Fibroblast of villous mesenchyme (primary cell): ENCODE measurements at places on chromosomes 11 and 22.

DNA sequence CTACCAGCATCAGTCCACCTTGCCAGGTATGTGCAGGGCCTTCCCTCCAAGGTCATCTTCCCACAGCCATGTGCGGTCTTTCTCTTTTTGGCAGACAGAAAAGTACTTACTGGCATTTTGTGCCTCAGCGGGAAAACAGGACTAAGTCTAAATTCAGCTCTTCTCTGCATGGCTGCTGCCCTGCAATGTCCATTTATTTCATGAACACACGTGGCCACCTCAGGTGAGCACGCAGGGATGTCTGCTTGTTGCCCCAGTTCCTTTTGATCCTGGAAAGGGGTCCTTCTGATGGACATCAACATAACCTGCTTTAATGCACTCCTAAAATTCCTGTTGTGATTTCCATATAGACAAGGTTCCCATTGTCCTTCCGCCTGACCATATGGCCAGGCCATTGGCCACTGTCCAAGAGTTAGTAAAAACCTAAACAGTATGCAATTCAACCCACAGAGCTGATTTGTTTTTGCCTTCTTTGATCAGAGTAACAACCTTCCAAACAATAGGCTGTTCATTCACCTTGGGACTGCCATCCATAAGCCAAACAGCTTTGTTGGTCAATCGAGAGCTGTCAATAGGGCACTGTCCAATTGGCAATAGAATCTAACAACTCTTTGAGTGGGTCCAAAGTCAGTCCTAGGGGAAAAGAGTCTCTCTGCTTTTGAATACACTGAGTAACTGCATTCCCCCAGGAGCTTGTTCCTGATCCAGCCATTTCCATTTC, 5.9 kb downstream of the TREH start:
- no peak for DNase-seq

DNA sequence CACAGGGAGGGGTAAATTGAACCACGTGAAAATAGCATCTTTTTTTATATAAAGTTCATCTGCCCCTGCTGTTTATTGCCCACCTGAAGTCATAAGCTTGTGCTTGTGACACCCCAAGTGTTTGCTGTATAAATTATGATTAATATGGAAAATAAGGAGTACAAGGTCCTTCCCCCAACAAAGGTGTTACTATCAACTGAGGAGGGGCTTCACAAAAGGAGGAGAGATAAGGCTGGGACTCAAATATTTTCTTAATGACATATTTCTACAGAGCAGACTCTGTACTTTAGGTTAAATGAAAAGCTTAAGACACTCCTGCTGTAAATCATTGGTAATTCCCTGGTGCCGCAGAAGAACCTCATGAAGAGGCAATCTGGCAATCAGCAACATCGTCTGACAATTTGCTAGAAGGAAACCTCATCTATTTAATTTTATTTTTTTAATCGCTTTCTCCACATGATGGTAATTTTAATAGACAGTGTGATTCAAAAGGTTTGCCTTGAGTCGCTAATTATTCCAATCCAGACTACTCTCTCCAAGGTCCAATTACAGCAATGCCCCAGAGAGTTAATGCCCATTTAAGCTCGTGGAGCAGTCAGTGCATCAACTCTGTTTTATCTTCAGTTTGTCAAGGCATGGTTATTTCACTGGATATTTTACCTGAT, 1432.4 kb downstream of the FAM181B start:
- DNase-seq, result no peak

DNA sequence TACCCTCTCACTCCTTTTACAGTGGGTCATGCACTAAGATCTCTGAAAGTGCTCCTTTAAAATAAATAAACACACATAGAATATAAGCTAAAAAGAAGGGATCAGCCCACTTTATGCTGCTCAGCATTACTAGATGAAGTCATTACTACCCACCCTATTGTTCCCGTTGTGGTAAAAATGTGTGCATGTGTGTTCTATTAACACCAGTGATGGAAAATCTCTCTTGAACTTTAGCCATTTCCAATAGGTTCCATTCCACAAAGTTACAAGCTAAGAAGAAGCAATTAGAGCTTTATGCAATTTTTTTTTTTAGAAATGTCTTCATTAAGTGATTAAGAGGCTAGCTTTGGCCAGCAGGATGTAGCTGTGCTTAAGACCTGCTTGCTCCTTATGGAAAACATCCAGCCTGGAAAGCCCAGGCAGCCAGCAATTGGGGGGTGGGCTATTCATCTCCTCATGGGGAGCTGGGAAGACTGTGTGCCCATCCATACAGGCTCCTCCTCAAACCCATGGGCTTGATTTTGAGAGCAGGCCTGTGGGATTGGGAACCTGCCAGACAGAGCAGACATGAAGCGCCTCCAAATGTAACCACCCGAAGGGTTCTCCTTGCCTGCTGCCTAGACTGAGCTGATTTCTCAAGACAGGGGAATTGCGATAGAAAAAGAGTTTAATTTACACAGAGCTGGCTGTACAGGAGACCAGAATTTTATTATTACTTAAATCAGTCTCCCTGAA, 92.9 kb upstream of the PARVA start:
- peak; percentile 73 for DNase-seq

DNA sequence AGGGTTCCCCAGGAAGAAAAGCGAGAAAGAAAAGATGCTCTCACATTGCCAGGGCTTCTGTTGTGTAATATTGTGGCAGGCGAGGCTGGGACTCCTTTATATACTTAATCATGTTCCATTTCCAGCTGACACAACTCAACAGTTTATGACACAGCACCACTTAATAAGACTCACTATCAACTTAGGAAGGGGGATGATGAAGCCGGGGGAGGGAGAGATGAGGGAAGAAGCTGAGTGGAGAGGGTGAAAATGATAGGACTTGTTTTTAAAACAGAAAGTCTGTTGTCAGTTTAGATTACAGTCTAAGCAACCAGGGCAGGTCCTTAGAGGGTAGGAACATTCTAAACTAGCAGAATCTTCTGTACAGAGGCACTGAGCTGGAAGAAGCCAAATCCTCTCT, 397.0 kb downstream of the NXPE2 start:
- no peak for DNase-seq

DNA sequence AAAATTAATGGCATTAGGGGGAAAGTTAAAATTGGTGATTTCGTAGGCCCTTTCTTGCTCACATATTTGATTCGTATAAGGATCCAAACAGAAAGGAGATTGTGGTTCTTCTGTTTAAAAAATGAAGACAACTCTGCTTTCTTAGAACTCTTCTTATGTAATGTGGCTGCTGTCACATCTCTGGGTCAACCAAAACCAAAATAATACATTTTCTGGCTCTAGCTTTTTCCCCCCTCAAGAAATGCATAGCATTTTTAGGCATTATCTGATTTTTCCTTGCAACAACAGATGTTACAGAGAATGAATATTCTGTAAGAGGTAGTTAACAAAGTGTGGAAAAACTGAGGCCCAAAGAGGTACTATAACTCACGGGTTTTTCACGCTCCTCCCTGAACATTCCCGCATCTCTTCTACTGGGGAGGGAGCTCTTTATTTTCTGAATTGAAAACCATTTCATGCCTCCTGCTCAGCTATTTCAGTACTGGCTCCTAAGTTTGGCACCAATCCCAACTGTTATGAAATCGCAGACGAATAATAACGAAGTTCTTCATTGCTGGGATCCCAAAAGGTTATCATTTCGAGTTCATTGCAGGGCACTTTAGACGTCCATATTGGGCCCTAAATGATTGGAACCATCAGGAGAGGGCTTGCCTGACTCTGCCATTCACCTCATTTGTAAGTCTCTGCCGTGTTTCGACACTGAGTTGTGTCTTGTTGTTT, 17.1 kb downstream of the GRAP2 start:
- DNase-seq, result peak; percentile 8

DNA sequence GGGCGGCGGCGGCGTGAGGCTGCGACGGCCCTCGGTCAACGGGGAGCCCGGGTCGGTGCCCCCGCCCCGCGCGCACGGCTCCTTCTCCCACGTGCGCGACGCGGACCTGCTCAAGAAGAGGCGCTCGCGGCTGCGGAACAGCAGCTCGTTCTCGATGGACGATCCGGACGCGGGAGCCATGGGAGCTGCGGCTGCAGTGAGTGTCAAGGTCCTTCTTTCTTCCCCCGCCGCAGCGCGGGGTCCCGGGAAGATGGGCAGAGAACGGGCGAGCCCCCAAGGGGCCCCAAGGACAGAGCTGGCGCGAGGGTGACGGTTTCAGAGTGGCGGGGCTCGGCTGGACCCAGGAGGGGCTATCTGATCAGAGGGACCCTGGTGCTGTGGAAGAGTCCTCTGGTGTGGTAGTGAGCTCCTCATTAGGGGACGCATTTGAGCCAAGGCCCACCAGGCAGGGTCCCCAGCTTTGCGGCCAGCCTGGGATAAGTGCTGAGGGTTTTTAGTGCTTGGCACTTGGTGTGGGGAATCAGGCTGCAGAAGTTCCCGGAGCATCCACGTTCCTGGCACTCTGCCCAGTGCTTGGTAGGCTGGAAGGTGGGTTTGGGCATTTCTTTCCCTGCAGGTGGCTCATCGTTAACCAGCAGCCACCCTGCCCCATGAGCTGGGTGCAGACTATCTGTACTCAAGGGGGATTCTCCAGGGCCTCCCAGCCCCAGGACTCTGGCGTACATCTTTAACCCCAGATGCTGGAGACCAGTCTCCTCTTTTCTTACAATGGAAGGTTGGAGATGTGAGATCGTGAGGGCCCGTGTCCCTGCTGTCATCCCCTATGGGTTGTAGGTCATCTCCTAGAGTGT, 9.8 kb downstream of the EHBP1L1 start:
- DNase-seq, result no peak

DNA sequence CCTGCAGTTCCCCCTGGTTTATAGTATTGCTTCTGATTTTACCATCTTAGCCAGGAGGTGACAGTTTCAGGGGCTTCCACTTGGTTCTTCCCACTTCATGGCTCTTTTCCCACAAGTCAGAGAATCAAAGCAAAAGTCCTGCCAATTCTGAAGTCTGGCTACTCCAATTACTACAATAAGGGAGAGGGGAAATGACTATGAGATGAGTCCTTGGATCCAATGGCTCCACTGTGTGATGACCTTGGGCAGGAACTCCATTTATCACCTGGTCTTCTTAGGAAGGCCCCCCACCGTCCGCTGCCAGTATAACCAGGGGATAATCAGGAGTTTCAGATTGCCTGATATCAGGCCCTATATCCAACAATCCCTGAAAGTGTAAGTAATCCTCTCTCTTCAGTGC, 31.6 kb upstream of the CCND1 start:
- DNase-seq, result no peak

GRCh38 chr22:23899042-23899745, 5.0 kb downstream of the MIF start:
- no peak for DNase-seq

DNA sequence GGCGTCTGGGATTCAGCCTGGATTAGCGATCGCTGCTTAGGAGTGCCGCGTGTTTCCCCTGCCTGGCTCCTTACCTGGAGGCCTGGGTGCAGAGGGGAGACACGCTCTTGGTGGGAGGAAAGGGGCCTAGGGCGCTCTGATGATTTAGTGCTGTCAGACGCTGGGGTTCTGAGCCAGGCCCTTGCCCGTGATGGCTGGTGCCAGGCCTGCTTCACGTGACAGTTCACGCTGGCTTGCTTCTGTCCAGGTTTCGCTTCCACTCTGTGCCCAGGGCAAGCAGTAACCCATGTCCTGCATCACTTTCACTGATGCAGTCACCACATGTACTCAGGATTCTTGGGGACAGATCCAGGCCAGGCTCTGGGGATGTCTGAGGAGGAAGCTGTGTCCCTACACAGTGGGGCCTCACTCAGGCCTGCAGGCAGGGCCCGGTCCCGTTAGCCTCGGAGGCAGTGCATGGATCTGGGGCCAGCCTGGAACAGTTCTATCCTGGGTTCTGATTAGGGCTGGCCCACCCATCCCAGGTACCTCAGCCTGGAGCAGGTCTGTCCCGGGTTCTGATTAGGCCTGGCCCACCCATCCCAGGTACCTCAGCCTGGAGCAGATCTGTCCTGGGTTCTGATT, 1220.9 kb downstream of the BRD1 start:
- DNase-seq, result no peak

DNA sequence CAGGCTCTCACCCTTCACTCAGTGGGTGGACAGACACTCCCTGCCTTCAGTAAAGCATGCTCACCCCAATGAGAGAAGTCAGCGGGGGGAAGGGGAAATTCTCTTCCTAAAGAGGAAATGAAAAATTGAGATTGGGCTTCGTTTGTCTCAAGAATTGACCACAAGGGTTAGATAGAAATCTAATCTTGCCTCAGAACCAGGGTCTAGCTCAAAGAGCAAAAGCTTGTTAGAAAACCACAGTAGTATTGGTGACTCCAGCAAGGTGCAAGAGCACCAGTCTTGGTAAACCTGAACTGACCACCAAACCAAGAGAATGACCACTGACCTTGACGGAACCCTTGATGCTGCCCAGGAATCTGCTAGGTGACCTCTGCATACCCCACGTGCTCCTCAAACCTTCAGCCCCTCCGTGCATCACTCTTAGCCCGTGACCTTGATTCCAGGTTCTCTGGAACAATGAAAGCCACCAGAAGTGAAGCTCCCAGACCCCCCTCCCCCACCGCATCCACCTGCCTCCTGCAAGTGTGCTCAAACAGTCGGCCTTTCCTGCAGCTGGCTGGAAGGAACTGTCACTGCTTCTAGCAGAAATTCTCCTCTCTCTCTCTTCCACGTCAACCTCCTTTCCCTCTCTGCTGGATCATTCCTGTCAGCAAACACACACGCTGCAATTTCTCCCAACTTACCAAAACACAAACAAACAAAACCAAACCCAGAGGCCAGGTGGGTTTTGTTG, 3.1 kb upstream of the TMA7B start:
- no peak for DNase-seq

GRCh38 chr11:117584056-117584830, 212.8 kb downstream of the DSCAML1 start:
- no peak for DNase-seq

GRCh38 chr11:11463405-11463804, 110.4 kb upstream of the CSNK2A3 start:
- DNase-seq, result peak; percentile 43
